ENCODE measurements at places on chromosomes 2 and 18.
A peak's percentile ranks its signal among the peaks of the same experiment; 100 is the strongest.

GRCh38 chr18:32998285-32998684, 225.5 kb upstream of the KLHL14 start:
- DNase-seq, result no peak

DNA sequence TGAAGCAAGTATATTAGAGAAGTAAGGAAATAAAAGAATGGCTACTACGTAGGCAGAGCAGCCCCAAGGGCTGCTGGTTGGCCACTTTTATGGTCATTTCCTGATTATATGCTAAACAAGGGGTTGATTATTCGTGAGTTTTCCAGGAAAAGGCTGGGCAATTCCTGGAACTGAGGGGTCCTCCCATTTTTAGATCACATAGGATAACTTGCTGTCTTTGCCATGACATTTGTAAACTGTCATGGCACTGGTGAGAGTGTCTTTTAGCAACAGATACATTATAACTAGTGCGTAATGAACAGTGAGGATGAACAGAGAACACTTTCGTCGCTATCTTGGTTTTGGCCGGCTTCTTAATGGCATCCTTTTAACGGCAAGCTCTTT, 2.6 kb upstream of the UBE2F start:
- DNase-seq, result no peak

DNA sequence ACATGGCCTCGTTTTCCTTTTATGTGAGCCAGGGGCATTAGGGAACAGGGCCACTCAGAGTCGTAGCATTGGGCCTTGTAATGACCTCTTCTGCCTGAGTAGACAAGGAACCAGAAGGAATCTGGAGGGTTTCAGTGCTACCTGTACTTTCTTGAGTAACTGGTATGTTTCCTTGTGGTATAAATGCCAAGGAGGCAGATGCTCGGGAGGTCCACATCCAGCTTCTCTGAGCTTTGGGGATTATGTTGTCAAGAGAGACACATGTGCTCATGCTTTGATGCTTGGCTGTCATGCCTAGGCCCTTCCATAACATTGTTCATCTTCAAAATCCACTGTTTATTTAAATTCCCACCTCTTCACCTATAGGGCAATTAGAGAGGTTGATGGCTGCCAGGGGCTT, 26.3 kb downstream of the FOSL2 start:
- DNase-seq, result no peak

GRCh38 chr2:238439917-238440316, 13.2 kb downstream of the ASB1 start:
- no peak for DNase-seq

- DNase-seq, result no peak
Measured at GRCh38 chr2:191617575-191617974, 60.4 kb upstream of the NABP1 start.

- no peak for DNase-seq
Measured at GRCh38 chr18:37619964-37620363, 54.4 kb upstream of the CELF4 start.

DNA sequence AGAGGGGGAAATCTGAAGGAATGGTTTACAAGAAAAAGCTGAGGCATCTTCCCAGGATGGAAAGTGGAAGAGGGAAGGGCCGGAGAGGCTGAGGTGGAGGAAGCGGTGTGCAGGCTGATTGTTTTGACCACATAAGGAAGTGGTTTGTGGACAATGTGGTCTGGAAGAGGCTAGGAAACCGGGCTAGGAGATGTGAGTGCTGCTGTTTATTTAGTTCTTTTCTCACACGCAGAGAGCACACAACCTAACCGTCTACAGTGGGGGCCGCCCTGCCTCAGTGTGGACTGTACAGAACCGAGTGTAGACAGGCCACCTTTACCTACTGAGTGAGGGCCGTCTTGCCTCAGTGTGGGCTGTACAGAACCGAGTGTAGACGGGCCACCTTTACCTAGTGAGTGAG, 251.7 kb upstream of the PXDN start:
- DNase-seq, result no peak

- peak; percentile 19 for DNase-seq
Measured at GRCh38 chr2:10169581-10169980, 47.0 kb downstream of the RRM2 start.

DNA sequence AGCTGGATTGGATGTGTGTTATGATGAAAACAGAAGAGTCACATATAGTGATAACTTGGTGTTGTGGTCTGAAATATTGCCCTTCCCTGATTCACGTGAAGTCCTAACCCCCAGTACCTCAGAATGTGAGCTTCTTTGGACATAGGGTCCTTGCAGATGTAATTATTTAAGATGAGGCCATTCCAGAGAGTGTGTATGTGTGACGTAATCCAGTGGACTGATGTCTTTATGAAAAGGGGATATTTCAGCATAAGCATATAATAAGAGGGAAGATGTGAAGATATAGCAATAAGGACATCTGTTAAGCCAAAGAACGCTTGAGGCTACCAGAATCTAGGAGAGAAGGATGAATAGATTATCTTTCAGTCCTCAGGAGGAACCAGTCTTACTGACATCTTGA, 62.5 kb downstream of the LTBP1 start:
- DNase-seq, result no peak

- DNase-seq, result no peak
Measured at GRCh38 chr18:73696698-73697097, 450.9 kb downstream of the FBXO15 start.

DNA sequence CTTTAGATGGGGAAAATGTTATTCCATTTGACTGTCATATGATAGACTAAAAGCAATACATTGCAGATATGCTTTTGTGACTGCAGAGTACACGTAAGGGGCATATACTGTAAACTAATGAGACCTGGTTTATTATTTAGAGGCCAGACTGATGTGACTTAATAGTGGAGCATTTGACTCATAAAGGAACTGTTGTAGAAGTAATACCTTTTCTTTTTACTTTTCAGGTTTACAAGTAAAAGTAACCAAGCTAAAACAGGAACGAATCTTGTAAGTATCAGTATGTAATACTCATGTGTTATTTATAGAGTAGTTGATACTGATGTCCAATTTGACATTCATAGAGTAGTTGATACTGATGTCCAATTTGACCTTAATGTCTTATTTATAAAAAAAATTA, 13.1 kb downstream of the RBBP8 start:
- no peak for DNase-seq

GRCh38 chr2:240172071-240172895, 31.8 kb upstream of the OTOS start:
- DNase-seq, result no peak

DNA sequence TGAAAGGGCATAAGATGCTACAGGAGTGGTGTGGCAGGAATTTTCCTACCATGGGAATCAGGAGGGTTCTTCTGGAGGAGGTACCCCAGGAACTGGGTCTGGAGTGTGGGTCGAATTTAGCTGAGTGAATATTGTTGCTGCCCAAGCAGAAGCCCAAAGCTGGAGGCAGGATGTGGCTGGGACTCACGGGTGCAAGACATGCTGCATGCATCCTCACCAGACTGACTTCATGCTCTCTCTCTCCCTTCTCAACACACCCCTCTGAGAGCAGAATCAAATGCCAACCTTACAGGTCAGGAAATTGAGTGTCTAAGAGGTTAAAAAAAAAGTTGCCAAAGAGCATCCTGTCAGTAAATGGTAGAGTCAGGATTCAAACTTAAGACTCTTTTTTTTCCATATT, 78.8 kb upstream of the TTC39C start:
- DNase-seq, result no peak

- DNase-seq, result no peak
Measured at GRCh38 chr18:75238100-75238499, 27.5 kb downstream of the TSHZ1 start.

- no peak for DNase-seq
Measured at GRCh38 chr2:128411431-128411830, 92.8 kb upstream of the HS6ST1 start.

DNA sequence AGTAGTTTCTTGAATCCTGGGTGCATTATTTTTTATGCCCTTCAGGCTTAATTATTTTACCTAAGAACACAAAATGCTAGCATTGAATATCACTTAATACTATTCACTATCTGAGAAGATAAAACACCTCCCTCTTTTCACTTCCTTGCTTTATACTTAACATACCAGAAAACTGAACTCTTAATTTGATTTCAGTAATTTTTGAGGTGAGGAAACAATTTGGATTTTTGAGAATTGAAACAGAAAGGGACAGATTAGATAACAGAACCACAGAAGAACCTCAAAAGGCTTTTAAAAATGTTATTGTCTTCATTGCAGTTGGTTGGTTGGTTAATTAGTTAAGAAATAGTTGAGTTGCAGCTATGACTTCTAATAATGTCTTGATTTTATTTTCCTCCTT, 69.5 kb downstream of the GPD2 start:
- DNase-seq, result no peak

GRCh38 chr2:12624905-12625598, 91.7 kb upstream of the TRIB2 start:
- no peak for DNase-seq

GRCh38 chr2:38284971-38285370, 92.1 kb downstream of the ATL2 start:
- DNase-seq, result no peak

DNA sequence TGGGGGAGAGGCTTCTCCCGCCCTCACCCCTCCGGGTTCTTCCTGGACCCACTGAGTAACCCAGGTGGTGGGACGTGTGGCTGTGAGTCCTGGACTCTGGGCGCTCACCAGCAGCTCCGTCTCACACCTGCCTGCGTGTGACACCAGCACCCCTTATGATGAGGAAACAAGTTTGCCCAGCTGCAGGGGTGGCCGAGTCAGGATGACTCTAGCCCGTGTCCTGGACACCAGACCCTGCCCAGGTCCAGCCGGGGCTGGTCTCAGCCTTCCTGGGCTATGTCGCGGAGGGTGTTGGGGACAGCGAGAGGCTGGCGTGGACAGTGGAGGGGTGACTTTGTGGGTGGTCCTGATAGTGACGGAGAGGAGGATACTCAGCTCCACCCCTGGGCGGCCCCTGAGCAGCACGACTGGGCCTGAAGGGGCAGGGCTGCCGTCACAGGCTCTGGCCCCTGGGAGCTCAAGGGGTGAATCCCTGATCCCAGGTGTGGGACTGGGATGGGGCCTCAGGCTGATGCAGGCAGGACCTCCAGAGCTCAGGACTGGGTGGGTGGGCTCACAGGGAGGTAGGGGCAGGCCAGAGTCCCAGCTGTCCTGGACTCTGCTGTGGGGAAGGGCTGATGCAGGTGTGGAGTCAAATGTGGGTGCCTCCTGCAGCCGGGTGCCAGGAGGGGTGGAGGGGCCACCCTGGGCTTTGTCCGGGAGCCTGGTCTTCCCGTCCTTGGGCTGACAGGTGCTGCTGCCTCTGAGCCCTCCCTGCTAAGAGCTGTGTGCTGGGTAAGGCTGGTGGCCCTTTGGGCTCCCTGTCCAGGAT, 3.7 kb downstream of the GPR35 start:
- DNase-seq, result no peak

DNA sequence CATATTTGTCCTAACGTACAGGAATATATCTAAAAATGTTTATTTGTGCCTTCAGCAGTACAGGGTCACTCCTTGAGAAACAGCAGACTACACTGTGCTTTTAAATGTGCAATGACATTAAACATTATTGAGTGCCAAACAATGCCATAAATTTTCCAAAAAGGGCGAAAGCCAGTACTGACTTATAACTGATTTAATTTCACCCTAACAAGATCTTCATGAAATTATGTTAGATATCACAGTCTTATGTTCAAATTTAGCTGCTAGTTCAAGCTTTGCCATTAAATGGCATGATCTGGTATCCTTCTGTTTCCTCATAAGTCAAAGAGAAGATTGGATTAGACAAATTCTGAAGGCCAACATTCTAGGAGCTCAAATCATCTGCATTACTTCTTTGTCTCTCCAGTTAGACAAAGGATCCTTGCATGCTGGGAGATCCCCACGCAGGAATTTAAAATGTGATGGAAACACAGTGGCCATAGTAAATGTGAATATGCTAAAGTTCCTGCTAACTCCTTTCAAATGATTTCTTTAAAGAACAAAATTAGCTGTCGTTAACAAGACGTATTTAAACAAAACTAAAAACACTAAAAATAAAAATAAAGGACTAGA, 129.3 kb upstream of the STON1 start:
- no peak for DNase-seq

- DNase-seq, result no peak
Measured at GRCh38 chr2:128922154-128922553, 603.5 kb upstream of the HS6ST1 start.

DNA sequence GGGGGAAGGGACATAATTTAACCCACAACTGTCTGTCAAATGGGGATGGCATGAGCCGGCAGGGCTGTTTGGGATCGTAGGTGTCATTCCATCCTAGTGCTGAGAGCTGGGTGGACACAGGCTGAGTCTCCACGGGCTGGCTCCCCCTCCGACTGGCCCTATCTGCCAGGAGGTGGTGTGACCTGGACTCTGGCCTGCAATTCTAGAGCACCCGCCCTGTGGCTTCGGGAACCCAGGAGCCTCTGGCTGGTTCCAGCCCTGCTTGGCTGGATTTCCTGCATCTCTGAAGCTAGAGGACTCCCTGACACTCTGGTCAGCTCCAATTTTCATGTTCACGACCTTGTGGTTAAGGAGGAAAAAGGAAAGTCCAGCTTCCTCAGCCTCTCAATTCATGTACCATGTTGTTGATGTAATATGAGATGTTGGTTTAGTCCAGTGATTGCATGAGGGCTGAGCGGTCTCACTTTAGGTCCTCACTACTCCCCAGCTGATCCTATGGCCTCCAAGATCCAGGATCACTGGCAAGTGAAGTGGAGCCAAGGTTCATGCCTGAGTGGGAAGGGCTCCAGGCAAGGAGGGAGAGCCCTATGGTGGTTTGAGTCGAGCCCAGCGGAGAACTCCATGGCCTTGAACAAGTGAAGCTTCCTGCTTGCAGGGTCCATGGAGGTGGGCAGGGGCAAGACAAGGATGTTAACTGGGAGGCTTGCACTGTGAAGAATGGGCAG, 169.1 kb downstream of the NDUFA10 start:
- DNase-seq, result no peak

- DNase-seq, result no peak
Measured at GRCh38 chr2:86140969-86141392, 34.9 kb downstream of the PTCD3 start.

- no peak for DNase-seq
Measured at GRCh38 chr18:74512321-74513053, 16.3 kb downstream of the CNDP2 start.

- DNase-seq, result no peak
Measured at GRCh38 chr2:190707726-190708125, 58.8 kb downstream of the NAB1 start.

DNA sequence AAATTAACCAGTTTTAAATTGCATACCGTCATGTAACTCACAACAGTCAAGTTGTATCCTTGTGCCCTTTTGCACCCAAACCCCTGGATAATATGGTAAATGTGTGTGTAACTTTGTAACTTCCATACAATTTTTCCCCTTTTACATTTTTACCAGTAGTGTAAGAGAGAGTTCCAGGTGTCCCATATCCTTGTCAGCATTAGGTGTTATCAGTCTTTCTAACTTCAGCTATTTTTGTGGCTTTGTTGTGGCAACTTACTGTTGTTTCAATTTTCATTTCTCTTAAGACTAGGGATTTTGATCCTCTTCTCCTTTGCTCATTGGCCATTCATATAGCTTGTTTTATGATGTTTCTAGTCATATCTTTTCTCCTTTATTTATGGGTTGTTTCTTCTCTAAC, 94.6 kb downstream of the LCLAT1 start:
- no peak for DNase-seq

- DNase-seq, result no peak
Measured at GRCh38 chr2:67600222-67600871, 203.2 kb downstream of the ETAA1 start.

GRCh38 chr2:187360286-187360685, 87.8 kb downstream of the CALCRL start:
- DNase-seq, result no peak
